ENCODE measurements at places on chromosomes 11 and 22.

DNA sequence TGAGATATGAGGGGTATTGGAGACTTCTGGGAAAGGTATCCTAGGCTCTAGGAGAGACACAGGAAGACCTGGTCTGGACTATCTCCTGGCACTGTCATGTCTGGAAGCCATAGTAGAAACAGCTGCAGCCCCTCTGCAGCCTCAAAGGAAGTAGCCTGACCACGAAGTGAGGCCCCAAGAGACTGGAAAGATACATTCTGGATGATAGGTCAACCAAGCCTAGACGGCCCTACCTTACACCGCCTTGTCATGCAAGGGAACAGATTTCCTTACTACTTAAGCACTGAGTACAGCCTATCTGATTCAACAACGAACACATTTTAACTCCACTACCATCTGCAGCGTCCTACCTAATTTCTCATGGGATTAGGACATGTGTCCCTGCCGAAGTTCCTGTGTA is 31.1 kb downstream of the UQCR10 start:
- no peak for DNase-seq

GRCh38 chr22:30541961-30542810 is 4.4 kb downstream of the SEC14L6 start:
- no peak for DNase-seq

GRCh38 chr22:24141586-24141985 is 39.7 kb upstream of the SUSD2 start:
- DNase-seq, result peak; percentile 26

DNA sequence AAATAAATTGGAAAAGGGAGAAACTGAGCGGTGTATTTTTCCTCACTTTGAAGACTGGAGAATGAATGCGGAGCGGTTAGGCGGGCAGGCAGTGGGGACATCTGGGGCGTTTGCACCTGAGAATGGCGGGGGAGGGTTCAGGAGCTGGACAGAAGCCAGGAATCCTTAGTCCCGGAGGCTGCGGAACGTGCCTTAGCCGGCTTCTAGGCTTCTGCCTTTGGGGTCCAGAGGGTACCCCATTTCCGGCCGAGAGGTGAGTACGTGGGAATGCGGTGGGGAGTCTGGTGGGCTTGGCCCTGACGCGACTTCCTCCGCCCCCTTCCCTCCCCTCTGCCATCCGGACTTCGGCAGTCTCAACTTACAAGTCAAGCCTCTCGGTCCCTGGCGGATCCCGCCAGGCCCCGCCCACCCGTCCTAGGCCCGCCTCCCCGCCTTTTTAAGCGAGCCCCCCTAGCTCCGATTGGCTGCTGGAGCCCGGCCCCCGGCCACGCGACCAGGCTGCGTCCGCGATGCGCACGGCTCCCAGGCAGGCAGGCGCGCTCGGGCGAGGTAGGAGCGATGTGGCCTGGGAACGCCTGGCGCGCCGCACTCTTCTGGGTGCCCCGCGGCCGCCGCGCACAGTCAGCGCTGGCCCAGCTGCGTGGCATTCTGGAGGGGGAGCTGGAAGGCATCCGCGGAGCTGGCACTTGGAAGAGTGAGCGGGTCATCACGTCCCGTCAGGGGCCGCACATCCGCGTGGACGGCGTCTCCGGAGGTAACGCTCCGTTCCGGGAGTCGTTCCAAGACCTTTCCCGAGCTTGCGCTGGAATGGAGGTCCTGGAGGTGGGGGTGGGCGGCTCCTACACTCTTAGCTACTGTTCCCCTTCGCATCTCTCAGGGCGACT is at the start of gene GCAT:
GCAT (plus strand) TSS at position 525 of the 884 bp plus-strand sequence; CDS start at position 559, 34 bp downstream.
- peak; percentile 89 for DNase-seq

- DNase-seq, result no peak
Measured at GRCh38 chr22:45918459-45919370, 58.2 kb downstream of the WNT7B start.

DNA sequence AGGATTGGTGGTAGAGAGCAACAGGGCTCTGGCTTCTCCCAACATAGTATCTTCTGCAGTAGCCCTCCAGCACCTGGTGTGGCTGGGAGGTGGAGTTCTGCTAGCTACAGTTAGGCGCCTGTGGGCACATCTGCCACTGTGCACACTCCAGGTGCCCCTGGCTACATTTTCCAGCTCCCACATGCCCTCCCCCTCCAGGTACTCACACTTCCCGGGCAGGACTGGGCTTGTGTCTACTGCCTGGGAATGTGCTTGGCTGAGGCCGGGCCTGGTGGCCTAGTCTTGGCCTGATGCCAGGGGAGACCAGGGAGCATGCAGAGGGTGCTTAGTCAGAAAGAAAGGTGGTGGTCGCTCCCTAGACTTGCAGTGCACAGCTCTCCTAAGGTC is 15.8 kb downstream of the PHLDB1 start:
- DNase-seq, result no peak

DNA sequence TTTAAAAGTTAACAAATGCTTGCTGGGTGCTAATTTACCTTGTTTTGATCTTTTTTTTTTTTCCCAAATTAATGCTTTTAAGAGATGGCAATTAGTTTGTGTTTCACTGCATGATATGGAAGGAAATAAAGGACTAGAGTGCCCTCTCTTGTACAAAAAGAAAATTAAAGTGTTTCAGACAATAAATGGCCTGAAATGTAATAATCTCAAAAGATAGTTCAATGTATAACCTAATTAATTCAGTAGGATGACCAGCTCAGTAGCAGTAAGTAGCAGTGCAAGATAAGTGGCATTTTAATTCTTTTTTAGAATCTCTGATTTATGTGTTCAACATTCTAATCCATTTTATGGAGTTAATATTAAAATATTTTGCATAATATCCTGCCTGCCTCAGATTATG is 39.9 kb upstream of the MYO18B start:
- no peak for DNase-seq

- no peak for DNase-seq
Measured at GRCh38 chr11:84905411-84905810, 721.7 kb downstream of the DLG2 start.

DNA sequence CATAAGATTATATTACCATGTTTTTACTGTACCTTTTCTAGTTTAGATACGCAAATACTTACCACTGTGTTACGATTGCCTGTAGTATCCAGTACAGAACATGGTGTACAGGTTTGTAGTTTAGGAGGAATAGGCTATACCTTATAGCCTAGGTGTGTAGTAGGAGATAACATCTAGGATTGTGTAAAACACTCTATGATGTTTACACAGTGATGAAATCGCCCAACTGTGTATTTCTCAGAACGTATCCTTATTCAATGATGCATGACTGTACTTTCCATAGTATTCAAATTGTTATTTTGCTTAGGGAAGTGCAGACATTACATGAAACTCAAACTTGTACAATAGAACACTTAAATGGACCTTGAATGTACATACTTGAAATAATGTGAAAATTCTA is 188.1 kb upstream of the PDGFD start:
- no peak for DNase-seq

- no peak for DNase-seq
Measured at GRCh38 chr11:69444381-69445130, 36.9 kb upstream of the LINC01488 start.

Data from stimulated activated CD4-positive, alpha-beta T cell treated with anti-CD3 and anti-CD28 coated beads, Interleukin-4, amount 100 ng/mL, for 1 hour (primary cell).